ENCODE measurements at places on chromosomes 12 and 14.

DNA sequence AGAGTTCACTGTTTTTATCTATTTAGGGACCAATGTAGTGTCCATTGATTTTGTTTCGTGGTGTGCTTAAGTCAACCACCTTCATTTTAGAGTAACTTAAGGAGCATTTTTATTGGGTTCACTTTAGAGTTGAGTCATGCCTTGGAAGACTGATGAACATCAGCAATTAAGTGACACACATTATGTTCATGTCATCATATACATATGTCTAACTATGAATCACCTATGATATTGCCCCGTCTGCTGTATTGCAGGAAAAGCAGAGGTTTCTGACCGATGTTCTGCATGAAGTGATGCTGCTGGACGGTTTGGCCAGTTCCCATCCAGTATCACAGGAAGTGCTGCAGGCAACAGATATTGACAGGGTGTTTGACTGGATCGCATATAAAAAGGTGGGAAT is 227.1 kb downstream of the TRHDE start:
- DNase-seq = no peak

GRCh38 chr12:53208435-53208834 is 1.4 kb upstream of the ITGB7 start:
- DNase-seq = no peak

GRCh38 chr12:104929977-104930376 is 28.1 kb downstream of the SLC41A2 start:
- no peak for DNase-seq

DNA sequence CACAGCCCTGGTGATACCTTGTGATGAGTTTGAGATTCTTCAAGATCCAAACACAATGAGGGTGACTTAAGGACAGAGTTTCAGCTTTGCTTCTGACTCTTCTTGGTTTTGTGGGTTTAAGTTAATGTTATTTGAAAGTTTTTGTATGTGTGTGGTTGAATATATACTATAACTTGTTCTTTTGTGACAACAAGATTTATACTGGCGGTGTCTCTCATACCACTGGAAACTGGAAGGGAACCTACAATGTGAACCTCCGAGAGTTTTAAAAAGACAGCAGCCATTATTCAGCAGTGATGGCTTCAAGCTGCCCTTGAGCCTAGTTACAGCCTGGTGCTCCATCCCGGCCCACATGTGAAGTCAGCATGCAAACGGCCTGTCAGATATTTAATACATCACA is 87.9 kb upstream of the IGF1 start:
- DNase-seq = no peak

GRCh38 chr12:110077800-110078199 is 29.5 kb upstream of the C12orf76 start:
- DNase-seq = no peak

DNA sequence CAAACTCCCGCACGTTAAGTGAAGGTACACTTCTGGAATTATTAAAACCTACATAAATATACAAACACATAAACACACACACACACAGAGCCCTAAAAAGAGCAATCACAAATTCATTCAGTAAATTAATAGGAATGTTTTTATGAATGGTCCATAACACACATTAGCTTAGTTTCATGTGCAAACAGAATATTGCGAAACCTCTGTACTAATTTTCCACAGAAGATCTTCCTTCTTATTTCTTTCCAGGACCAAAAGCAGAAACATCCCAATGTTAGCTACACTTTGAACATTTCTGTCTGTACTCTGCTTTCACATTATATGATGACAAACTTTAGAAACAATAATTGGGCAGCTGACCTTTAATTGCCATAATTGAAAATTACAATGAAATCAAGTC is 101.6 kb downstream of the SOX5 start:
- no peak for DNase-seq

- DNase-seq = no peak
These were observed 168.0 kb upstream of the TBX3 start for GRCh38 chr12:114851981-114852380.

DNA sequence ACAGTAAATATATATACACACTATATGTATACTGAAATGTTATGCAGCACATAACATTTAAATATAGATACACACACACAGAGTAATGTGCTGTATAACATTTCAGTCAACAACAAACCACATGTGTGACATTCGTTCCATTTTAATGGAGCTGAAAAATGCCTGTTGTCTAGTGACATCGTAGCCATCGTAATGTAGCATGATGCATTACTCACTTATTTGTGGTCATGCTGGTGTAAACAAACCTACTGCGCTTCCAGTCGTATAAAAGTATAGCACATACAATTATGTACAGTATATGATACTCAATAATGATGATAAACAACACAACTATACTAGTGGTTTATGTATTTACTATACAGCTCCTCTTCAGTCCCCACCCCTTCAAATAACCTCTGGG is 119.0 kb upstream of the SLC38A4 start:
- no peak for DNase-seq

GRCh38 chr14:87461704-87462103 is 531.3 kb downstream of the GALC start:
- DNase-seq = peak; percentile 2

DNA sequence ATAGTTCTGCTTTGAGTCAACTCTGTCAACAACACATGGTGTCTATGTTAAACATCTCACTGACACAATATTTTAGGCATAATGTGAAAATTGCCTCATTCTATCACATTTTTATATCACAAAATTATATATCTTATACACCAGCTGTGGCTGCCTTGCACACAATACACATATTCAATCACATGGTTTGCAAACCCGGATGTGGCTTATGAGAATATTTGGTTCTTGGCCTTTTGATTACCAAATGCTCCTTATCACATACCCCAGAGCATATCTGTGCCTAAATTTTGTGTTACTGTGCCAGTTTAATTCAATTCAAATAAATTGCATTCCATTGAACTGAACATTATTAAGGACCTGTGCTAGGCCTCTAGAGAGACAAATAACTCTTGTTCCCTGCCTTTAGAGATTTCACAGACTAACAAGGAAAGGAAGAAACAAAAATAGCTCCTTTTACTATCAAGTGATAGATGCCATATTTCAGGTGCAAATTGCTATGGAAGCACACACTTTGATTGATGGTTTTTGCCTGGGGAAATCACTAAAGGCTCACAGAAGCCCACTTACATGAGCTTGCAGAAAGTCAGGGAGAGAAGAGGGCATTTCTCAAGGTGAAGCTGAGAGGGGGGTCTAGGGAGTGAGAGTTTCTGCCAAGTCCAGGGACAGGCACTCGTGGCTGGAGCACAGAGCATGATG is 63.4 kb downstream of the PPP1R36 start:
- no peak for DNase-seq

GRCh38 chr12:49413796-49414195 is 46.5 kb downstream of the SPATS2 start:
- no peak for DNase-seq

- DNase-seq = no peak
These were observed 74.9 kb downstream of the PPM1H start for GRCh38 chr12:62860020-62860419.

DNA sequence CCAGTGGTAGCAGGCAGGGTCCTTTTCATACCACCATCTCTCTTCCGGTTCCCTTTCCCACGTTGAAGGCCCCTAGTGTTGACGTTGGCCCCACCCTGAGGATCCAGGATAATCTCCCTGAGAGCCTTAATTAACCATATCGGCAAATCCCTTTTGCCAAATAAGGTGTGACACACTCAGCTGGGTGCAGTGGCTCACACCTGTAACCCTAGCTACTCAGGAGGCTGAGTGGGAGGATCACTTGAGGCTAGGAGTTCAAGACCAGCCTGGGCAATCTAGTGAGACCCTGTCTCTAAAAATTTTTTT is 2.8 kb upstream of the TMEM119 start:
- DNase-seq = no peak

DNA sequence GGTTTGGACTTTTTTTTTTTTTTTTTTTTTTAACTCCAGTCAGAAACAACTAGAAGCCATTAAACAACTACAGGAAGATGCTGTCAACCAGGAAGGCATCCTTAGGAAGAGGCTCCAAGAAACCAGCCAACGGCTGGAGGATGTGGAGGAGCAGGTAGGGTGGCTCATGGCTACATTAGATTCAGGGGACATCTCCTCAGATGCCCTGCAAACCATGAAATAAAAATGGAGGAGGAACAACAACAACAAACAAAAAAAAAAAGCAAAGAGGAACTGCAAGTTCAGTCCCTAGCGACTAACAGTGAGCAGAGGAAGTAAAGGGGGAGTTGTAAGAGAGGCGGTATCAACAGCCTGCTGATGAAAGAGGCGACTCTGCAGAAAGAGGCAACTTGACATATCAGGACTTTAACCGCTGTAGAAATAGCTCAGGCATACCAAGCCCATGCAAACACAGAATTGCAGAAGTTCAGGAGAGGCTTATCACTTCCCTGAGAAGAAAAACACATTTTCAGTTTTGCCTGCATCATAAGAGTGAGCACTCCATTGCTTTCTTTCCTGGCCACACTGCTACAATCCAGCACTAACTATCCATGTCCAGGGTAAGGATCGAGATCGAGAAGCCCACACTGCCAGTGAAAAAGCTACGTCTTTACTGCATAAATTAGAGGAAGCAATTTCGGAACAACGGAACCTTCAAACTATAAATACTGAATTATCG is 103.5 kb upstream of the BCAT1 start:
- no peak for DNase-seq

- no peak for DNase-seq
These were observed 63.8 kb downstream of the ADGRD1 start for GRCh38 chr12:131017477-131017991.

- no peak for DNase-seq
These were observed 3.2 kb upstream of the KRT7 start for GRCh38 chr12:52229836-52230343.
